ENCODE measurements at places on chromosomes 5 and 9.

GRCh38 chr5:156753846-156754245, 96.2 kb upstream of the PPP1R2B start:
- no peak for DNase-seq

GRCh38 chr5:53309653-53310052, 170.8 kb upstream of the FST start:
- DNase-seq = no peak

- peak; percentile 85 for DNase-seq
Observed at GRCh38 chr5:43078956-43079355, 38.8 kb upstream of the ANXA2R start.

- DNase-seq = peak; percentile 9
Observed at GRCh38 chr5:109630093-109630492, 59.6 kb upstream of the MAN2A1 start.

DNA sequence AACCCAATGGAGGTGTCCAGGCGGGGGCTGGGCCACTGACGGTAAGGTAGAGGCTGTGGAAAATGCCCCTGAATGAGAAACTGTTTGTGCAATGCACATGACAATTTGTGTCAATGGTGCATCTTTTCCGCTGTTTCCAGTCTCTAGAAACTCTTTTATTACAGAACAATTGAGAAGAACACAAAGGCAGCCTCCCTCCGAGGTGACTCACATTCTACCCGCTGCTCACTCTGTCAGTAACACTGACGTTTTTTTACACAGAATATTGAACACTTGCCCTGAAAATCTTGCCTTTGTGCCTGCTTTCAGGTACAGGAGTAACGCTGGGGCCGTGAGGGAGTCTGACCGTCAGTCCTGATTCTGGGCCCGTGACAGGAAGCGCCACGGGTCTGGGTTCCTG, 11.7 kb upstream of the TENT4A start:
- DNase-seq = no peak

DNA sequence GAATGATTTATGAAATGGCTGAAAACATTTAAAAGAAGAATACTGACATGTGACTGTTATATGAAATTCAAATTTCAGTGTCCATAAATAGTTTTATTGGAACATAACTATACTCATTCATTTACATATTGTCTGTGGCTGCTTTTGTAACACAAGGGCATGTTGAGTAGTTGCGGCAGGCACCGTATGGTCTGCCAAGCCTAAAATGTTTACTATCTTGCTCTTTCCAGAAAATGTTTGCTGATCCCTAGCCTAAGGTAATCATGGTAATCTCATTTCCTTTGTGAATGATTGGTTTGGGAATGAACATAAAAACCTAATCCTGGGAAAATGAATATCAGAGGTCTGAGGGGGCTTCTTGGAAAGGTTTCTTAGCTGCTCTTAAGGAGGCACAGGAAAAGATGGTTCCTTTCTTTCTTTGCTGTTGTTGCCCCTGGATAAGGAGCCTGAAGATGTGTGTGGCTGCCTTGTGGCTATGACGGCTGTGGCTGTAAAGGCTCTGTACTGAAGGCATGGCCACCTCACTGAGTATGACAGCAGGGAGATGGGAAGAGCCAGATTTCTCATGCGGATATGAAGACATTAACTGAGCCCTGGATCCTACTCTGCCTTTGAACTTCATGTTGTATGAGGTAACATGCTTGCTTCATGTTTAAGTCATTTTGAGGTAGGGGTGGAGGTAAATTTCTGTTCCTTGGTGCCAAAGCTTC, 419.4 kb upstream of the CLINT1 start:
- no peak for DNase-seq

GRCh38 chr5:42636946-42637345, 119.7 kb upstream of the CCDC152 start:
- no peak for DNase-seq

- DNase-seq = peak; percentile 69
Observed at GRCh38 chr5:72465601-72466563, 41.3 kb downstream of the ZNF366 start.

- no peak for DNase-seq
Observed at GRCh38 chr5:9878206-9878605, 248.1 kb upstream of the TAS2R1 start.

GRCh38 chr5:131786900-131787692, 9.7 kb downstream of the FNIP1 start:
- no peak for DNase-seq

- no peak for DNase-seq
Observed at GRCh38 chr5:56262279-56262678, 29.1 kb upstream of the ANKRD55 start.

DNA sequence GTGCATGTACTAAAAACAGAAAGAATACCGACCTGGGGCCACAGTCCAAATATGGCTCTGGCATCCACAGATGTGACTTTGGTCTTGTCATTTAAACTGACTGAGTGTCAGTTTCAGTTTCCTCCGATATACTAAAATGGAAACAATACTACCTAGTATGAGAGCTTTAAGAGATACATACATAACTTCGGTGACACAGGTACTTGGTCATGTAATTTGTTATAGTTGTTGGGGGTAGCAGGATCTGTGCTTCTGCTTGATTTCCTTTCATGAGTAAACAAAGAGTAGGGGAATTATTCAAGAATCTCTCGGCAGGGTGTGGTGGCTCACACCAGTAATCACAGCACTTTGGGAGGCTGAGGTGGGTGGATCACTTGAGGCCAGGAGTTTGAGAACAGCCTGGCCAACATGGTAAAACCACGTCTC, 32.1 kb downstream of the MTMR12 start:
- no peak for DNase-seq

DNA sequence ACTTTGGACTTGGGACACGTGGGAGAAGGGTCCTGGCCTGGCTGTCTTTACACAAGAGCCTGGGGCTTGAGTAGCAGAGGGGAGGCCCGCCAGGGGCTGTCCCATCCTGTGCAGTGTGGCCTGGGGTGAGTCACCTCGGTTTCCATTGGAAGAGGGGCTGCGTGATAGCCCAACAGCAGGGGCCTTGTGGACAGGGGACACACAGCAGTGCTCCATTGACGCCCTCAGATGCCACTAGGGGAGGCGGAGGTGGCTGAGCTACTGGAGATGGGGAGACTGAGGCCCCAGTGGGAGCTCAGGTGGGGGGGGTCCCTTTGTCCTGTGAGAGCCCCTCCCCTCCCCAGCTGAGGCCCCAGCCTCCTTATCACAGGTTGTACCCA, 50.0 kb upstream of the RNU6ATAC start:
- DNase-seq = no peak

GRCh38 chr5:132259069-132259851, 1.8 kb downstream of the PDLIM4 start:
- peak; percentile 91 for DNase-seq

GRCh38 chr5:55591686-55592085, 56.9 kb upstream of the PLPP1 start:
- no peak for DNase-seq

GRCh38 chr9:115046824-115047223, 71.1 kb downstream of the TNC start:
- no peak for DNase-seq

DNA sequence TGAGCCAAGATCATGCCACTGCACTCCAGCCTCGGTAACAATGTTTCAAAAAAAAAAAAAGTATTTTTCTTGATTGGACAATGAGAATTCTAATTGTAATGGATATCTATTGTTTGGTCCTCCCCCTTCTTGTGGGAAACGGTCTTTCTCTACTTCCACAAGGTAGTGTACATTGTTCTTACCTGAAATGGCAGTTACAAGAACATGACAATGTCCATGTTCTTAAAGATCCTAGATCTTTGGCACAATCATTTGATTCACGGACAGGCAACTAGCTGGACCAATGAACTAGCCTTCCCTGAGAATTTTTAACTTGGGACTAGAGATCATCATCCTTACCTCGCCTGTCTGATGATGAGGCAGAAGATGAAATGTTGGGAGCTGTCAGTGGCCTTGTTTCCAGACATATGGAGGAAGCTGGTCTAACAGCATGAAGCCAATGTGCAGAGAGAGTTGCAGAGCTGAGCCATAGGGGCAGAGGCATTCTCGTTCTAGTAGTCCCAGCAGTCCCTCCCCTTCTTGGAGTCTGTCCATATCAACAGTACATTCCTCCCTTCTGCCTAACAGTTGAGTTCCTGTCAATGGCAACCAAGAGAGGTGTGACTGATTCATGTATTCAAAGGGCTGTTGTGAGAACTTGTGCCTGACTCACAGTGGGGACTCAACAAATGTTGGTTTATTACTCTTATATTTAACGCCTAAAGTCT, 2.1 kb upstream of the MARCHF6 start:
- peak; percentile 77 for DNase-seq

DNA sequence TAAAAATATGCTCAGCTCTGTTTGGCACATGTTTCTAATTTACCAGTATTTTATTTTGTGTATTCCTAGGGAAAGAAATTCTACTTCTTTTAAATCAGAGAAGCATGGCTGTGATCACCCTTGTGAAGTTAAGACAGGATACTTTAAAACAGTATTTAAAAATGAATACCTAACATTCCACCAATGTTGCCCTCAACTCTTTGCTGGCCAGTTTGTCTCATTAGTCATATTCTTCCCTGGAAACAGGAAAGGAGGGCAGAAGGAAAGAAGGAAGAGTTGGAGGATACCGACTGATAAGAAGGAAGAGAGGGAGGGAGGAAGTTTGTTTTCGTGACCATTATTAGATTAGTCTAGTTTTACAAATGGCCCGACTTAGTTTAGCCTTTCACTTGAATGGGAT, 137.4 kb downstream of the PLK2 start:
- peak; percentile 52 for DNase-seq

DNA sequence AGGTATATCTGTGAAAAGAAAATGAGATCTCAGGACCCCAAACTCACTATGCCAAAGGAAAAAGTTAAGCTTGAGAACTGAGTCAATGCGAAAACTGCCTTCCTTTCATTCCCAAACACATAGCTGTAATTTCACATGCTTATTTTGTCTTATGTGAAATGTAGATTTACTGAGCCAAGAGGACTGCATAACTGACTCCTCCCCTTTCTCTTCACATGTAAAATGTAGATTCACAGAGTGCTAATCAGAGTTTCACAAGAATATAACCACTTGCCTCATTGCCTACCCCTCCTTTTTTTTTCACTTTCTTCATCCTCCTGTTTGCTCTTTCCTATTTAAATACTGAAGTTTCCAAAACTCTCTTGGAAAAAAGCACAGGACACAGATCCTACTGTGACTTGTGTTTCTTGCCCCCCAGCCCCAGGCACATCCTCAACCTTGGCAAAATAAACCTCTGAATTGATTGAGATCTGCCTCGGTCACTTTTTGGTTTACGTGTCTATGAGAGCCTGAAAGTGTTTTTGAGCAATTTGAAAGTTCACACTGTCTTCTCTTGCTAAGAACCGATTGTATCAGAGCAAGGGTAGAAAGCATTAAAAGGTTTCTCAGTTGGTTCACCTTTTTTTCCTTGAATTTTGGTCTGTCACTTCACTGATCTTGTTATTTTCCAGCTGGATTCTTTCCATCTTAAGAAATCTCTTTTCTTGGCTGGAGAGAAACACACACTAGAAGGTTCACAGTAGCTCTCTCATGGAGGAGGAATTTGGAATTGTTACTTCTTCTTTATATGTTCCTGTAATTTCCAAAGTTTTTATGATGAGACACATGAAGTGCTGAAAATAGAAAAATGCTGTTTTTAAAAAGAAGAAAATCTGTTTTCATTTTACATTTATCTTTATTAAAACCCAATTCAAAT, 44.8 kb upstream of the SNAPC3 start:
- no peak for DNase-seq

DNA sequence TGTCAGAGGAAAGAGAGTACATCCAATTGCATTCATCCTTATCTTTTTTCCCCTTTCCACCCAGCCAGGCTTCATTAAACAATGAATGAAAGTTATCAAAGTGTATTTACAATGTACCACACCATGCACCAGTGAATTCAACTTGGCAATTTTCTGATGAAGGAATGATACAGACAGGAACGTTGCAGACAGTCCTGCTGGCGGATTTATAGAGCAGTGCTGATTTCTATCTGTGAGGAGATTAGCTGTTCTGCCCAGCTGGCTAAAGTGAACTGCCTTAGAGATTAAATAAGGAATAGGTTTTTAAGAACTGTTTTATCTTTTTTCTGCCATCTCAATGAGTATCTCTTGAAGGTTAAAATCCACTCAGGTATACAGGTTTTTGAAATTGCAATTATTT, 403.9 kb downstream of the CDH18 start:
- no peak for DNase-seq

- no peak for DNase-seq
Observed at GRCh38 chr5:129104915-129105455, 10.4 kb downstream of the ISOC1 start.

DNA sequence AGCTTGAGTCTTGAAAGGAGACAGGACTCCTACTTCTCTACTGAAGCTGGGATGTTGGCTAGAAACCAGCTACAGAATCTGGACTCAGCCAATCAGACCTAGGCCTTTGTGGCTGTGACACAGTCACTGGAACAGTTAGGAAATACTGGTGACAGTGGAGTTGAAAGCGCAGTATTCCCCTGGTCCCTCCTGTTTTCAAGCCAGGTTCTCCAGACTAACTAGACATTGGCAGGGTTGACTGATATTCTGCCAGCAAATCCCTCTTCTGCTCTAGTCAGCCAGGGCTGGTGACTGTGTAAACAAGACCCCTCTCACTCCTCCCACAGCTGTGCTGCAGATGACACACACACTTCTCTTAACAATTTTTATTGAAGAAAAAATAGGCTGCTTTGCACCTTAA, 8.7 kb downstream of the SHROOM1 start:
- no peak for DNase-seq

DNA sequence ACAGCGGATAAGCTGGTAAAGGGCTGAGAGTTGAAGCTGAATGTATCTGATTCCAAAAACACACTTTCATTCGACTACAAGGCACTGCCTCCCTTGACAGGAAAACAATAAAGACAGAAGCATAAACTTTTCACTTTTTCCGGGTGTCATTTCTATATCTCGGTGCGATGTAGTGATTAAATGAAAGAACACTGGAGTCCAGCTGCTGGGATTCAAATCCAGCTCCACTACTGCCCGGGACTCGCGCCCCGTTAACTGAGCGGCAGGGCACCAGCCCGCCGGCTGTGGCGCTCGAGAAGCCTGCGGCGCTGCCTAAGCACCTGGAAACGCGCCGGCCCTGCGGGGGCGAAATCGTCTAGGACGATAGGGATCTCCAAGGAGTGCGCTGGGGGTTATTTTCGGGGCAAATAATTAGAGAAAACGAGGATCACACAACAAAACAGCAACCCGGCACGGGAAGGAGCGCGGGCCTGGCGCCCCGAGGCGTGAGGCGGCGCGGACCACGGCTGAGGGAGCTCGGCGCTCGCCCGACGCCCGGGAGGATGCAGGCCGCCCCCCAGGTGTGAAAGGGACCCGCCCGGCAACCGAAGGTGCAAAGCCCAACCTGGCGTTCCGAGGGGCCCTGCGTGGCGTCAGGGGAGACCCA, 837 bp downstream of the UIMC1 start:
- DNase-seq = peak; percentile 68

- DNase-seq = peak; percentile 77
Observed at GRCh38 chr9:110977259-110977709, 61.0 kb downstream of the LPAR1 start.
